ENCODE measurements at places on chromosomes 2 and 18. TPM values are rescaled to one million over a fixed set of nuclear protein-coding genes. Genes with fewer than 3 reads are reported as not detected.

DNA sequence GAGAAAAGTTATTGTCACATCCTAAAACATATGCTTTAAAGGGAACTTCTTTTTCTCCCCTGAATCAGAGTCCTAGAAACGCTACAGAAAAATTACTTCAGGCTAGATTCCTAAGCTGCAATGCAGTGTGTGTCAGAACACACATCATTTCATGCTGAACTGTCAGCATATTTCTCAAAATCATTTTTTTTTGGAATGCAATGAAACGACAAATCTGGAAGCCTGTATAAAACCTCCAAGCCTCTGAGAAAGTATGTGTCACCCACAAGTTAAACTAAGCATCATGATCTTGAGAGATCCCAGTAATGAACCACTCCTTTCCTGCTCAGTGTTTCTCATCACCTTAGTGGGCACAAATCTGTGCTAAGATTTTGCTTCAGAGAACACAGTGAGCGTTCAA is 276.2 kb downstream of the ZNF521 start:
- no peak for DNase-seq

DNA sequence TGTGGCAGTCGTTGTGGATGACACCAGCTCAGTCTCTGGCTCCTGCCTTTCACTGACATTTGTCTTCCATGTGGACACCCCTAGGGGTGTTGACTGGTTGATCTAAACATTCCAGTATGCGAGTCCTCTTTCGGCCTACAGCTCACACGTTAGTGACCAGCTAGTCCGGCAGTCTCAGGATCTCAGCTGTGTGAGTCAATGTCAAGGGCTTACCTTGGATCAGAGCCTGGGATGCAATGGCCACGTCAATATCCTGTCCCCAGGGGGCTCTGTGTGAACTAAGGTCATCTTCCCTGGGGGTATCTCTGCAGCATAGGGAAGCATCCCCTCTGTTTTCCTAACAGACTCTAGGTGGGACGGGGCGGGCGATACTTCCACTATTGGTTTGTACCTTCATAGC is 35.1 kb upstream of the YWHAQ start:
- no peak for DNase-seq

- no peak for DNase-seq
Measured at GRCh38 chr2:27831279-27832050, 58.7 kb downstream of the RBKS start.

- DNase-seq = no peak
Measured at GRCh38 chr2:4539121-4539520, 835.7 kb downstream of the DCDC2C start.

The LIMS2 gene
- total RNA-seq = 224 TPM

The OTOS gene
- total RNA-seq = not detected

- DNase-seq = no peak
Measured at GRCh38 chr2:234191819-234192407, 141.4 kb downstream of the SPP2 start.

The FLACC1 gene
- total RNA-seq = 8.7 TPM

GRCh38 chr2:208000701-208001395 is 24.5 kb downstream of the PLEKHM3 start:
- DNase-seq = no peak
